Pancreas (tissue), 10 donors: ENCODE measurements at places on chromosomes 2 and 18. TPM values are rescaled to one million over a fixed set of nuclear protein-coding genes. Genes with fewer than 3 reads are reported as not detected.

- DNase-seq = no peak
Observed at GRCh38 chr2:233059797-233060500, at the start of gene INPP5D. Gene INPP5D, plus strand, starts transcription at chr2:233060342. Its CDS starts 137 bp downstream, at chr2:233060479.

DNA sequence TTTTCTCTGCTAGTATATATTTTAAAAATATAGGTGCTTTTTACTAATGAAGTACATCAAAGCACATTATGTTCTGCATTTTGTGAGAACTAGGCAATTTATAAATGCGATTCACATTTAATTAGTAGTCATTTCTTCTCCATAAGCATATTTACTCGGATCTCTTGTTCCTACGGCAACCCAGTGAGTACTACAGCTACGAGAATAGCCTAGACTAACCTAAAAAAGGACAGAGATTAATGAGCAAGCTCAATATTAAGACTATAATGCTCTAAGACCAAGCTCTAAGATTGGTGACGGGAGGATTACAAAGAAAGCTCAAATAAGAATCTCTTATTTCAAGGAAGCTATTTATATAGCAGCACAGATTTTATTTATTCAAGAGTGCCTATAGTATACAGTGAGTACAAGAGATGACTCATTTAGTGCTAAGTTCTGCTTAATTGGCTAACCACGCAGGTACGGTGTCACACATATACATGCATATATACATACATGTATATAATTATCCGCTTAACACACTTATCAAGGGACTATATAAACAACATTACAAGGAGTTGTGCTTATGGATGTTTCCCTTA lies 364.7 kb downstream of the GPD2 start:
- no peak for DNase-seq

DNA sequence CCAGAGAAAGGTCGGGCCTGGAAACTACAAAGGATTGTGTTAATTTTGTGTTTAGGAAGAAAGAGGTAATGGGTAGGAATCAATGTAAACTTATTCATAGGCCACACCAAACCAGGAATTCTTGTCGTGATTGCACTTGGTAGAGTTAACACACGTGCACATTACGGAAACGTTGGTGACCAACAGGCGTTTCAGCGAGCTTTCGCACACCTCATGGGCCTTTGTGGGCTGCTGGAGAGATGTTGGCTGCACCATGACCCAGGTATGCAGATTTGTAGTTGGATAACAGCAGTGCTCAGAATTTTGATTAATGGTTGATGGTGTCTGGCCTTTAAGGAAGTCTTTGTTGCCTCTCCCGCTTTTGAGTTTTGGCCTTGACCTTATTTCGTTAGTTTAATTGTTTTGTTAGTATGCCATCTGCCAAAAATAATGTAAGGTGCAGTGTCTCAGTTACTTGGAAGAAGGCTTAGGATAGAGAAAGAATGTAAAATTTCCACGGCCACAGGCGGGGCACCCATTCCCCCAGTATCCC lies 1.9 kb downstream of the ZNF236 start:
- no peak for DNase-seq

DNA sequence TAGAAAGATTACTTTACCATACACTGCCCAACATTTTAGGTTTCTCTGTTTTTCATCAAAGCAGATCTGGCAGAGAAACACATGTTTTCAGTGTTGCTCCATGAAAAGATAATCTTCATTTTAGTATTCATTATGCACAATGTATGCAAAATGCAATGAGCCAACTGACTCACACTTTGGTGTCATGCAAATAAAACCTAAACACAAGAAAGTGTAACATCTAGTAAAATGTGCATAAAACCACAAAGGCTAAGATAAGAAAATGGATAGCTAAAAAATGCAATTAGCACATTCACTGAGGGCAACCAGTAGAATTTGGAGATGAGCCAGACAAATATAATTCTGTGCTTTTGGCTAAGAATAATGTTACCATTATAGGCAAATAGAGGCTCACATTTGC lies 203.5 kb upstream of the UBE2E3 start:
- DNase-seq = no peak

DNA sequence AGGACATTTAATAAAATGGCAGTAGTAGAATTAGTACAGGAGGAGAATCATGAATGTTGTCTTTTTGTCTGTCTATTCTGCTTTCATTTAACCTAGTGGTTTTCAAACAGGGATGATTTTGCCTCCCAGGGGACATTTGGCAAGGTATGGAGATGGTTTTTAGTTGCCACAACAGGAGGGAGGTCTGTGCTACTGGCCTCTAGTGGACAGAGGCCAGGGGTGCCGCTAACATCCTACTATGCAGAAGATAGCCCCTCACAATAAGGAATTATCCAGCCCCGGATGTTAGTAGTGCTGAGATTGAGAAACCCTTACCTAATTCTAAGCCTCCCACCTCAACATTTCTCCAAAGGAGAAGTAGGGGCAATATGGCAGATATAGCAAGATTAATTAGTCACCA lies 18.3 kb downstream of the FASTKD2 start:
- DNase-seq = no peak

- no peak for DNase-seq
Observed at GRCh38 chr2:8427211-8427610, 254.6 kb upstream of the ID2 start.

GRCh38 chr2:227454323-227454860 lies 17.6 kb upstream of the AGFG1 start:
- DNase-seq = no peak

Gene ALK
- polyA plus RNA-seq = not detected

Gene SPP2
- polyA plus RNA-seq = not detected
